ENCODE measurements at places on chromosomes 3 and 15.
A peak's percentile ranks its signal among the peaks of the same experiment; 100 is the strongest.

DNA sequence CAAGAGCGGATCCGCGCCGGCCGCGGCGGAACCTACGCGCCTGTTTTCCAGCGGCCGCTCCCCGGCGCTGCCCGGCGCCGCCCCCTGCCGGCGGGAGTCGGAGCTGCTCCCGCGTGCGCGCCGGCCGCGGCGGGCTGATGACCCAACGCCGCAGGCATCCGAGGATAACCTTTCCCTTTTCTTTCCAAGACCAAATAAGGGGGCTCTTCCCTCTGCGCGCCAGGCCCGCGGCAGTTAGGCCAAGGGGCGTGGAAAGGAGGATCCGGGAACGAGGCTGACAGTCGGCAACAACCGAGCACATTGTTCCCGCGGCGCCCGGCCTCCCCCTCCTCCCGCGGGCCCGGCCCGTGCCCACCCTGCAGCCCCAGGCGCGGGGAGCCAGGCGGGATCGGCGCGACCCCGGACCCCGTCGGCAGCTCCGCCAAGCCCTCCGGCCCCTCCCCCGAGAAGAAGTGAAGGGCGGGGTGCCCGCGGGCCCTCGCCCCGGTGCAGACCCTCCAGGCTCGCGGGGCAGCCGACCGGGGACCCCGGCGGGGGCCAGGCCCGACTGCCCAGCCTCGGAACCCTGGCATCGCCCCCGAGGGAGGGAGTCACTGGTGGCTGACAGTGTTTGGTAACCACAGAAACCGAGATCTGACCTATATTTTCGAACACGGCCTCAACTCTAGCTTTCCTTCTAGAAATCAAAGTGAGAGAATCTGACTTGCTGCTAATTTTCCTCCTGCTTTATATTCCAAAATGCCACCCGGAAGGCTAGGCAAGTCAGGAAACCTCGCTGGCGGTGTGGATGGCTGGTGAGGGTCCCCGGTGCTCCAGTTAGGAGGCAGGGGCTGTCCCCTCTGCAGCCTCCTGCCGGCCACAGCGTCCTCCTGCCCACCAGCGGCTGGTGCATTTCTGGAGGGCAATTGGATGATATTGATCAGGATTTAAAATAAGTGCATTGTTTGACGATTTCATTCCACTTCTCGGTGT lies 45.6 kb upstream of the SYNM start:
- DNase-seq, result peak; percentile 26

GRCh38 chr15:47987461-47987860 lies 133.3 kb upstream of the SLC24A5 start:
- no peak for DNase-seq

DNA sequence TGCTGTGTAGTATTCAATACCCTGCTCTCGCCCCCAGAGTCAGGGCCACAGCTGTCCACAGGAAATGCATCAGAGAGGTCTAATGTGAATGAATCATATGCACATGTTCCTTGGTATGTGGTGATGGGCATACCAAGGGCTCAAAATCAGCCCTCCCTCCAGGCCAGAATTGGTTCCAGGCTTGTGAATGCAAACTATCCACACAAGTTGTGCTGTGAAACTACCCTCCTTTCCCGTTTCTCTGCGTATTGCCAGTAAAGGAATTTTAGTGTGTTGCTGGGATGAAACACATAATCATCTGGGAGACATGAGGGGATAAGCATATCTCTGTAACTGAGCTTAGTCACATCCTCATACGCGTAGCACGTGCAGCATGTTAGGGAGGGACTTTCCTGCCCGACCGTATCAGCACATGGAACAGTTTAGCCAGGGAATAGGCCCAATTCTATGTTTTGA lies 9.2 kb upstream of the MME start:
- no peak for DNase-seq

DNA sequence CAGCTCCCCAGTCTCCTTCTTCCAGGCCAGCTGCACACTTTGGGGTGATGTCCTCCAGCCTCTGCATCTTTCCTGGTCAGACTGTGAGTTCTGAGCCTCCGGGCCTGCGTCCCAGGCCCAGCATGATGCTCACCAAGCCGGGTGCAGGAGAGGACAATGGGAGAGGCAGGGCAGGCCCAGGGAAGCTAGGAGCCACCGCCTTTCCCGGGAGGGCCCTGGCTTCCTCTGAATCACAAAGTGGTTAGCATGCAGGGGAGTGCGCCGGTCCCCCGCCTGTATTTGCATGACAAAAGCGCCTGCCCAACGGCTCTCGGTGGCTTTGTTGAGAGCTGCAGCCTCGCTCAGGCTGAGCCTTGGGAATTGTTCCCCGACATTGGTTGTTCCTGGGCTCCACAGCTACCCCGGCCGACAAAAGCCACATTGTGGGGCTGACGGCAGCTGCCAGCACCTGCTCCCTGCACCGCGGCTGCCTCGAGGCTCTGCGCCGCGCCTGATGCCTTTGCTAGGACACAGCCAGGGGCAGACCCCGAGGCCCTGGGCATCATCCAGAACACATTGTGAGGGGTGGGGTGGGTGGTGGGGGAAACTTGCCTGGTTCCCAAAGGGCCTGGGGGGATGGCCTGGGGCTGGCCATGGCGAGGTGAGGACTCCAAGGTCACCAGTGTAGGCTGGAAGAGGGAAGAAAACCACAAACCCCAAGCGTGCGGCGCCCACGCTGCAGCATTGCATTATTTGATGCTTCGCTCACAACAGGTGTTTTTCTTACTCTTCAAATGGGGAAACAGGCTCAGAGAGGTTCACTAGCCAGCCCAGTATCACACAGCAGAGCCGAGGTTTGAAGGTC lies 20.0 kb upstream of the KLF13 start:
- DNase-seq, result peak; percentile 65

GRCh38 chr15:51135276-51135675 lies 40.6 kb upstream of the TNFAIP8L3 start:
- DNase-seq, result no peak

All from NCI-H1092 (cell line).